ENCODE measurements at places on chromosomes 3 and 15.
A peak's percentile ranks its signal among the peaks of the same experiment; 100 is the strongest.

- no peak for DNase-seq
These were observed 86.0 kb downstream of the SEMA5B start for GRCh38 chr3:122941228-122942206.

DNA sequence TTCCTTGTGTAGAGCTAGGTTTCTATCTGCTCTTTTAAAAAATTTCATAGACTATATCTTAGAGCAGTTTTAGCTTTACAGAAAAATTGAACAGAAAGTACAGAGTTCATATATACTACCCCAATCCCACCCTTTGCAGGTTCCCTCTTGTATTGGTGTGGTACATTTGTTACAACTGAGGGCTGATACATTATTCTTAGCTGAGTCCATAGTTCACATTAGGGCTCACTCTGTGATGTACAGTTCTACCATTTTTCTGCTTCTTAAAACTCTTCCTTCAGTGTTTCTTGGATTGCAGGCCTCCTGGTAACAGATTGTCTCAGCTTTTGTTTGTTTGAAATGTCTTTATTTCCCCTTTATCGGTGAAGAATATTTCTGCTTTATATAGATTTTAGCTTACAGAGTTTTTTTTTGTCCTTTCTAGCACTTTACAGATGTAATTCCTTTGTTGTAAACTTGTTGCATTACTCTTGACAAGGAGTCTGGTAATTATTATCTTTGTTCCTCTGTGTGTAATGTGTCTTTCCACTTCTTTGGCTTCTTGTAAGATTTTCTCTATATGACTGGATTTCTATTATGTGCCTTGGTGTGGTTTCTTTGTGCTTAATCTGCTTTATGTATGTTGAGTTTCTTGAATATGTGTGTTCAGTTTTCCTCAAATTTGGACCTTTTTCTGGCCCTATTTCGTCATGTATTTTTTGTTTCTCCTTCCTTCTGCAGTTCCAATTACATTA lies 25.3 kb downstream of the MEF2A start:
- DNase-seq = no peak

- DNase-seq = no peak
These were observed 161.7 kb downstream of the BBX start for GRCh38 chr3:107684431-107684925.

DNA sequence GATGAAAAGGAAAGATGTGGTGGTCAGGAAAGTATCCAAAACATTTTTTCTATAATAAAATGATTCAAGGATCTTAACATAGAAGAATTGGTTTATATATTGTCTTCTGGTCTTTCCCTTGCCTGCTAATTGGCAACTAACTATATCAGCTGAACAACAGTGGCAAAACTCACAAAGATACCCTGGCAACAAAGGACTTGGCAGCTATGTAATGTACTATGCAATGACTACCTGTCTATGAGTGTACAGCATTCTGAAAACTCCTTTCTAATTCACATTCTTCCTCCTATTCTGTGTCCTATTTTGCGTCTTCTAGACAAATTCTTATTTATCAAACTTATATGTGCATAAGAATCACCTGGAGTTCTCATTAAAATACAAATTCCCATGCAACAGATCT lies 15.7 kb upstream of the SERPINI2 start:
- DNase-seq = no peak

- no peak for DNase-seq
These were observed 8.6 kb upstream of the TNFAIP8L3 start for GRCh38 chr15:51103330-51103729.

- no peak for DNase-seq
These were observed 37.8 kb upstream of the CTXND1 start for GRCh38 chr15:80289528-80290495.

DNA sequence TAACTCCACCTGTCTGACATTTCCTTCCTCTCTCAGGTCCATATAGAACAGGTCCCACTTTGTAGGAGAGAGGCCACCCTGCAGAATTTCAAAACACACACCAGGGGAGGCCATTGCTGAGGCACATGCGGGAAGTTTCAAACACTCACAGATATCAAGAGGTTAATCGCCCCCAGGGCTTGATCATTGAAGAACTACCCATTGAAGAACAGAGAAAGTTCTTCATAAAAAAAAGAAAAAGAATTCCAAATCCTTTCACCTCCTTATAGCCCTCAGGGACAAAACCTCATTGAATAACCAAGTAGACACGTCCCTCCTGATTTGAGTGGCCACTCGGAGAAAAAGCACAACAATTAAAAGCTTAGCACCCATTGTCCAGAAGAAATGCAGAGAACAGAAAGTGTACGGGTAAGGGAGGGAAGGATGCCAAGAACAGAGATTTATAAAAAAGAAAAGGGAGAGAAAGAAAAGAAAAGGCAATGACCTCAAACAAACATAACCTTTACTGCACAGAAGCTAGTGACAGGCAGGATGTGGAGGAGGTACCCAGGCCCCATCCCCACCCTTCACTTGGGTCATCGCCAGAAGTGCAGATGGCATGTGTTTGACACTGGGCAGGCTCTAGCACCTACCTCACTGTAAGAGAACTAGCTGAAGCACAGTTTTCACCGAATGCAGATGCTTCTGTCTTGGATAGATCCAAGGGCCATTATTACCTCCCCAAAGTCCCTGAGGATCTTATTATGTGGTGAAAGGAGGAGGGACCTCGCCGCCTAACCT lies 112.3 kb upstream of the HES1 start:
- DNase-seq = no peak

- DNase-seq = no peak
These were observed 15.5 kb downstream of the LRRC3B start for GRCh38 chr3:26638113-26638512.

DNA sequence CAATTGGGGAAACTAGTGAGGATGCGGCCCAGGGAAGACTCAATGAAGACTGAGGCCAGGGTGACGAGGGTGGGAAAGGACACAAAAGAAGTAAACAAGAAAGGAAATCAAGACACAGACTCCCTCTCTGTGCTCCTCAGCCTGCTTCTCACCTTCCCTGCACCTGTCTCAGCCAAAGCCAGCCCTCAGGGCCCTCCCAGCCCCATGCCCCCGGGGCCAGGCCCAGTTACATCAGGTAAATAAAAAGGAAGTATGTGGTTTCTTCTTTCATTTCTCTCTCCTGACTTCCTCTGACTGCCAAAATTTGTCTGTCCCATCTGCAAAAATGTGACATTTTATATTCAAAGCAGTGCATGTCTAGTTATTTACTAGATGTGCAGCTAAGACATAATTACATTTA lies 328.0 kb downstream of the UACA start:
- no peak for DNase-seq

DNA sequence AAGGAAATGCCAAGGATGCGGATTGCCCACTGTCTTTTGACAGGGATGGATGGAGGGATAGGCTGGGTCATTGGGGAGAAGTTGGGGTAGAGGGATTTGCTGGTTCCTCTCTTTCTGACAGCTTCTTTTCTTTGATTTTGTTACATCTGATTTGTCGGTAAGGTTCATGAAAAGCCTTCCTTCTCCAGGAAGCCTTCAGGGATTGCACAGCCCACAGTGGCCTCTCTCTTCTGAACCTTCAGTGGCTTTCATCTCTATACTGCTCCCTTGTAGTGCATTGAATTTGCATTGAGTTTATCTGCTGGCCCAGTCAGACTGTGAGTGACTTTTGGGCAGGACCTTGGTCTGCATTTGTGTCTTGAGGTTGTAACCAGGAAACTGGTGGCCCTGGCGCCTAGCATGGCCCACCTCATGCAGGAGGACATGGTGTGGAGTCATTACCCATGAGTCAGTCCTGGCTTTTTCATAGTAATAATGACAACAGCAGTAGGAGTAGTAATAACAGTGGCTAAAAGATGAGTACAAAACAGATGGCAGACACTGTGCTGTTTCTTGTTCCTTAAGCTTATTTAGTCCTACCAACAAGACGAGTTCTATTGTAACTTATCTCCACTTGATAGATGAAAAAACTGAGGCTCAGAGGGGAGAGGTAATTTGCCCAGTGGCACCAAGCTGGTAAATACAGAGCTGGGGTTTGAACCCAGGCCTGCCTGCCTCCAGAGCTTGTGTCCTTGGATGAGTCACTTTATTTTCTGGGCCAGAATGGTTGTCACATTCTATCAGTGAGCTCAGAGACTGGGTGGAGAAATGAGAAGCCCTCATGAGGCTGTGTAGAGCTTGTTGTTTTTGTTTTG lies 28.4 kb downstream of the SMAD6 start:
- no peak for DNase-seq

- peak; percentile 78 for DNase-seq
These were observed 1.2 kb upstream of the PDE8A start for GRCh38 chr15:84980196-84981053.

- no peak for DNase-seq
These were observed 85.6 kb downstream of the RPL22L1 start for GRCh38 chr3:170784406-170784805.

DNA sequence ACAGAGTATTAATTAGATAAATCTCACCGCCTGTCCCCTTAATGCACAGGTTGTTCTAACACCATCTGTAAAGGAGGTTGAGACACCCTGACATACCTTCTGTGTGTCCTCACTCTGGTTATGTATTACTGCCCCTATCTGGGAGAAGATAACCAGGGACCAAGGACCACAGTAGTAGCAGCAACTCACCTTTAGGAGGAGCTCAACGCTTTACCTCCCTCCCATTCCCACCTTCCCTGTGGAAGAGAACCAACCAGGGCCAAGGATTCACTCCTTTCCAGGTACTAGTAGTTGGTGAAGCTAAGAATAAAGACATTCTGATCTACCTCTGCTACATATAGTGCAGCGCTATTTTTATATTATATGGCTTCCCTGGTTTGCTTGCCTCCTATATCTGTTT lies 232.6 kb downstream of the MEX3B start:
- no peak for DNase-seq

GRCh38 chr3:4052706-4053105 lies 250.5 kb upstream of the SETMAR start:
- DNase-seq = no peak

- no peak for DNase-seq
These were observed 43.3 kb downstream of the CCNB2 start for GRCh38 chr15:59148153-59148833.

All from activated T-helper 1 cell treated with anti-CD3 and anti-CD28 coated beads, Interleukin-2, amount 50 U/mL, for 16 hours (primary cell).